Eye (tissue), 1 donor: ENCODE measurements at places on chromosomes 5 and 9.

DNA sequence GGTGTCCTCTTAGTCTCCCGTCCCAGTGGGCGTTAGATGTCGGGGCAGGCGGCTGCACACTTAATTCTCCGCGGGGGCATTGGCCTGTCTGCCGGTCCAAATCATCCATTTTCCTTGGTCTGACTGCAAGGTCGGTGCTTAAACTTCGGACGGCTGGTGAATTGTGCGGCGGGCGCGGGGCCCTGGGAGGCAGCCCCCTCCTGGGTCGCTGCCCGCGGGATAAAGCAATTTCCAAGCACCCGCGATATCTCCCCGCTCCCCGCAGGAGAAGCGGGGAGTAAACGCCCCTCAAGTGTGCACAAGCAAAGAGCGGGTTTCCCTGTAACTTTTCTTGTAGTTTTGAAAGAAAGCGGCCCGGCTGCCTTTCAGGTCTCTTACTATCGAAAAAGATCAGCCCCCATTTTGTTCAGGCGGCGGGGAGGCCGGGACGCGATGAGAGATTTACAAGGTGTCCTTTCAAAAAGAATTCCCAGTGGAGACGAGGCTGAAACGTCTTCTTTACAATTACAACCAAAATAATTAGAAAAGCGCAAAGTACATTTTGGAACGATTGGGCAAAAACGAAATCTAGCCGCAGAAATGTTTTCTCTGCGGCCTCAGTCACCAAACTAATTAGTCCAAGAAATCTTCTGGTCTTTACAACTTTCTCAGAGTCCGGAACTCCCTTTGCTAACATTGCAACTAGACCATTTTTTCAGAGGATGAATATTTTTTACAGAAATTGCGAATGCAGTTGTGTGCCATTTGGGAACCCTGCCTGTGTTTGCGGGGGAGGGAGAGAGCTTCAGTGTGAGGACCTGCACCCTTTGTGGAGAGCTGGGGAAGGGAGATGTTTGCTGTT, 1.8 kb downstream of the IRX1 start:
- peak; percentile 76 for DNase-seq

DNA sequence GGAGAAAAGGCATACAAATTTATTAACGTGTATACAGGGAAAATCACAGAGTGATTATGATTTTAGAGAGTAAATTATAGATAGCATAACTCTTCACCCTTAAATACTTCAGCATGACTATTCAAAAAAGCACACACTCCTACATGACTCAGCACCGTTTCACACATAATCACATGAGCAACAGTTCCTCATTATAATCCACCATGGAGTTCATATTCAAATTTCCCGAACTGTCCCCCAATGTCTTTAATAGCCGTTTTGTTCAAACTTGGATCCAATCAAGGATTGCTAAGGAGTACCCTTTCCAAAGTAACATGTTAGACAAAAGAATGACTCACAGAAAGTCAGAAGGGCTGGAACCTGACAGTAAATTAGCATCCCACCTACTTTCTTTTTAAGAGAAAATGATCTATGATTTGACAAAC, 32.1 kb downstream of the RAPGEF1 start:
- no peak for DNase-seq

DNA sequence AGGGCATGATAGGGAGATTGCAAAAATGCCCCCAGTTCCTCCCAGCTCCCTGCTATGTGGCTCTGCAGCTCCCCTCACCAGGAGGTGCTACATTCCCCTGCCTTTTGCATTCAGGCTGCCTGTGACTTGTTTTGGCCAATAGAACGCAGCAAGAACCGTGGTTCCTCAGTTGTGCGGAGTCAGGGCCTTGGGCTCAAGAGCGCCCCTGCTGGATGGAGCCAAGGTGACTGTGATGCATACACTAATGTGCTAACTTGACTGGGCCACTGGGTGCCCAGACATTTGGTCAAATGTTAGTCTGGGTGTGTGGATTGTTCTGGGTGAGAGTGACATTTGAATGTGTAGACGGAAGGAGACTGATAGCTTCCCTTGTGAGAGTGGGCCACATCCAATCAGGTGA, 123.3 kb upstream of the MVB12B start:
- no peak for DNase-seq

- DNase-seq = no peak
Observed at GRCh38 chr5:156670615-156671014, 179.5 kb upstream of the PPP1R2B start.

DNA sequence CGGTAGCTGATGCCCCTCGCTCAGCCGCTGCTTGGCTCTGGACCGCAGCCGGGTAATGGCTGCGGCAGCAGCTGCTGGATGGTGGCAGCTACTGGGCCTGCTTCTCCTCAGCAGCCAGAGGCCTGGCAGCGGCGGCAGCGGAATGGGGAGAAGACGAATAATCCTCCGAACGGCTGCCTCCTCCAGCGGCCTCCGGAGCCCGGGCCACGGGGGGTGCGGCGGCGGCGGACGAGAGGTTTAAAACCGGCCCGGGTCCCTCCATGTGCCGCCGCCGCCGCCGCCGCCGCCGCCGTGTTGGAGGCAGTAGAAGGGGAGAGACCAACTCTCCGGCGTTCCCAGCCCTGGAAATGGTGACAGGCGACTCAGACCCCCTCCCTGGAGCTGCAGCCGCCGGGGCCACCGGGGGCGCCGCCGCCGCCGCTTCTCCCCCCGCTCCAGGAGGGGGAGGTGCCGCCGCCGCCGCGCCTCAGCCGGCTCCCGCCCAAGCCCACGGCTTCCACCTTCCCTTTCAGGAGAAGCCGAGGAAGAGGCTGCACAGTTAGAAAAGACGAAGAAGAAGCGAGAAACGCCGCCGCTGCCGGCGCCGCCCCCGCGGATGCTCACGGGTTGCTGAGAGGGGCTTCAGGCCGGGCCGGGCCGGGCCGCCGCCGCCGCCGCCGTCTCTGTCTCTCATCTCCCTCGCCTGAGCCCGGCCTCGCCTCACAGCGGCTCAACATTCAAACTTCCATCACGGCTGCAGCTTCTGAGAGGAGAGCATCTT, 118.4 kb upstream of the PRSS3 start:
- peak; percentile 90 for DNase-seq

DNA sequence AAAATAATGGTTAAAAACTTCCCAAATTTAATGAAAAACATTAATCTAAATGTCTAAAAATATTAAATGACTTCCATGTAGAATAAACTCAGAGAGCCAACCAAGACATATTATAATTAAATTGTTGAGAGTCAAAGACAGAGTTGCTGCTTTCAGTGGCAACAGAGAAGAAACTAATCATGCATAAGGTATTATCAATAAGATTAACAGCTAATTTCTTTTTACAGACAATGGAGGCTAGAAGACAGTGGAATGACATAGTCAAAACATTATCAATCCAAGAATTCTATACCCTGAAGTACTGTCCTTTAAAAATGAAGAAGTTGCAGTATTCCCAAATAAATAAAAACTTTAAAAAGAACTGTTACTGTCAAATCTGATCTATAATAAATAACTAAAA, 268.7 kb downstream of the IRX2 start:
- no peak for DNase-seq

DNA sequence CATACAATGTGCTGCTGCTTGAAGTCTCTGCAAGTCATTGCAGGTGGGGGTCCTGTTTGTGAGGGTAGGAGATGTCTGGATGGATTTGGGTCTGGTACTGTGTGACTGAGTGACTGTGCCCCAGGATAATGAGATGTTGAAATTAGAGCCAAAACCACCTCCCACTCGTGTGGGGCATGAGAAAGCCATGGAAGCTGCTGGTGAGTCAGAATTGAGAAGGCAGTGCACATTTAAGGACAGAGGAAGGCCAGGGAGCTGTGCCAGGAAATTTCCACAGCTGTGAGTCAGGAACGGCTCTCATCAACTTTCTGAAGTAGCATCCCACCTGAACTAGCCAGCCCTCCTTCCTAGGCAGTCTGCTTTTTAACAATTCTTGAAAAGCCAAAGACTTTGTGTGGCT, 229.8 kb downstream of the DRD1 start:
- DNase-seq = no peak

DNA sequence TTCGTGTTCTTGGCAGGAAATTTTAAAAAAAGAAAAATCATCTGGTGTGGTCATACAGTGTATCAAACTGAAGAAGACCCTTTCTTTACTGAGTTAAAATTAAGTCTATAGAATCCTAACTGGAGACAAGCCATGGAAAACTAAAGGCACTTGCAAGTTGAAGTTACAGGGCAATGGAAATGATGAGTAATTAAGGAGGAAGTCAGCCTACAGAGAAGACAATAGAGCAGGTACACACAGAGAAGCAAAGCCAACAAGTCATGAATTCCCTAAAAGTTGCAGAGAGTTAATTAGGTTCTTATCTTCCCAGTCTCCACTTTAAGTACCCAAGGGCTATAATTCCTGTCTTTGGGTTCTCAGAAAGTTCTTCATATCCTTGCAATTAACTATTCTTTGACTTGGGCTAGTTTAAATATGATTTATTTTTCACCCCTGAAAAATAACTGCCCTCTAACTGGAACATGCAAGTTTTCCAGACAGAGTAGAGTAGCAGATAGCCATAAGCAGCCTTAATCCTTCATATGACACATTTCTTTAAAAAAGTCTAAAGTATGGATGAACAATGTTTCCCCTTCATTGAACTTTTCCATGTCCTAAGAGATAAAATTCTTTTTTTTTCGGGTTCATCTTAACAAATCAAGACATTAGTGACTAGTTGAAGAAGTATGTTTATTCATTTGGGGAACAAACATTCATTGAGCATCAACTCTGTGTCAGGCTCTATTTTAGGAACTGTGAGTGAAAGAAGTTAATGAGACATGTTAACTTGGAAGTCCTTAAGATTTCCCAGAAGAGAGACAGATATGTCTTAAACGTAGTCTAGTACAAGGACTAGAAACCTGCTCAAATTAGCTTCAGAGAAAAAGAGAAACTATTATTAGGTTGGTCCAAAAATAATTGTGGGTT, 5.2 kb upstream of the ITGA2 start:
- no peak for DNase-seq

DNA sequence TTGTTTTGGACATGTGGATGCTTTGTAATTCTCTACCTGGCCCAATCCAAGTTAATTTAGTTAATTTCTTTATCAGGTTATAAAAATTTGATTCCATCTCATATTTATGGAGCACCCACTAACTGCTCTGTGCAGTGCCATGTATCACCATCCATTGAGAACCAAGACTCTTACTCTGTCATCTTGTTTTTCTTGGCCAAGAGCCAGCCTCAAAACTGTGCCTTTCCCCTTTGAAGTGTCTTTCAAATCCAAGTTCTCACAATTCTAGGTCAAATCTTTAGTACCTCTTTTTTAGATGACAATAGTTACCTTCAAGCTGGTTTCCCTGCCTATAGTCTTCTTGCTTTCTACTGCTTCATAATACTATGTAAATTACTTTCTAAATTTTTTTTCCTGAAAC, 3.2 kb downstream of the COMMD10 start:
- no peak for DNase-seq

- peak; percentile 67 for DNase-seq
Observed at GRCh38 chr5:73442231-73442811, 6.3 kb downstream of the FOXD1 start.

DNA sequence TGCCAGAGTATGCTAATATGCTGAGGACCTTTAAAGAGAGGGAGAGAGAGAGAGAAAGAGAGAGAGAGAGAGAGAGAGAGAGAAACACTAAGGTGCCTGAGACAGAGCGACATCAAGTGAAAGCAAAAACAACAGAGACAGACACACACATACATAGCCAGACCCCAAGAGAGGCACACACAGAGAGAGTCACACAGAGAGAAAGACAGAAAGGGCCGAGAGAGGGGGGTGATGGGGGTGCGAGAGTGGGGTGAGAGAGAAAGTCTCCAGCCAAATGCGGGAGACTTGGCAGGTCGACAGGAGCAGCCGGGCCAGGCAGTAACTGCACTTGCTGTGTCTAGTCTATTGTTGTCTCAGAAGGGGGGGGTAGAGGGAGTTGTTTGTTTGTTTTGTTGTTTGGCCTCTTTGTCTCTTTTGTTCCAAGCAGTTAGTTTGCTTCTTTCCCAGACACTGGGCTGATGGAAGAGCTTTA, 30.1 kb upstream of the NFIB start:
- DNase-seq = peak; percentile 77
